ENCODE measurements at places on chromosomes 12 and 14.

- DNase-seq = peak; percentile 82
These were observed 31.8 kb upstream of the PLEKHG6 start for GRCh38 chr12:6278439-6279255.

DNA sequence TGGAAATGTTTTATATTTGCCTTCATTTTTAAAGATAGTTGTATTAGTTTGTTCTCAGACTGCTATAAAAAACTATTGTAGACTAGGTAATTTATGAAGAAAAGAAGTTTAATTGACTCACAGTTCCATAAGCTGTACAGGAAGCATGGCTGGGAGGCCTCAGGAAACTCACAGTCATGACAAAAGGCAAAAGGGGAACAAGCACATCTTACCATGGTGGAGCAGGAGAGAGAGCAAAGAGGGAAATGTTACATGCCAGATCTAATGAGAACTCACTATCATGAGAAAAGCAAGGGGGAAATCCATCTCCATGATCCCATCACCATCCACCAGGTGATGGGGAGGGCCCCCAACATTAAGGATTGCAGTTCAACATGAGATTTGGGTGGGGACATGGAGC lies 35.5 kb upstream of the UNC79 start:
- DNase-seq = no peak

DNA sequence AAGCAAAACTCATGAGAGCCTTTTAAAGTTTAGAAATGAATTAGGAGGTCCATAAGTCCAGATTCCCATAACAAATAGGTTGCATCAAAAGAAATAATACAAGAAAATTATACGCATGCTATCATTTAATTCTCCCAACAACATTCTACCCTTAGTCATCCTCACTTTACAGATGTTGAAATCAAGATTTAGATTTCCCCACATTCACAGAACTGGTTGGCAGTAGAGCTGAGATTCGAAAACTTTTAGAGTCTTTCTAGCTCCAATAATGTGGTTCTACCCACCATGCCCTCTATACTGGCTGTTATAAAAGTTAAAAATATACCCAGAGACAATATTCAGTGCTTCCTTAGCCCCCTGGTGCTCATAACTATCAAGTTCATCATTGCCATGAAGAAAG lies 56.6 kb upstream of the METAP2 start:
- DNase-seq = no peak

GRCh38 chr14:97077253-97077653 lies 280.1 kb downstream of the VRK1 start:
- no peak for DNase-seq

GRCh38 chr12:48973941-48974673 lies 2.6 kb upstream of the WNT10B start:
- DNase-seq = no peak

- DNase-seq = no peak
These were observed 40.2 kb downstream of the MYF5 start for GRCh38 chr12:80756875-80757274.

DNA sequence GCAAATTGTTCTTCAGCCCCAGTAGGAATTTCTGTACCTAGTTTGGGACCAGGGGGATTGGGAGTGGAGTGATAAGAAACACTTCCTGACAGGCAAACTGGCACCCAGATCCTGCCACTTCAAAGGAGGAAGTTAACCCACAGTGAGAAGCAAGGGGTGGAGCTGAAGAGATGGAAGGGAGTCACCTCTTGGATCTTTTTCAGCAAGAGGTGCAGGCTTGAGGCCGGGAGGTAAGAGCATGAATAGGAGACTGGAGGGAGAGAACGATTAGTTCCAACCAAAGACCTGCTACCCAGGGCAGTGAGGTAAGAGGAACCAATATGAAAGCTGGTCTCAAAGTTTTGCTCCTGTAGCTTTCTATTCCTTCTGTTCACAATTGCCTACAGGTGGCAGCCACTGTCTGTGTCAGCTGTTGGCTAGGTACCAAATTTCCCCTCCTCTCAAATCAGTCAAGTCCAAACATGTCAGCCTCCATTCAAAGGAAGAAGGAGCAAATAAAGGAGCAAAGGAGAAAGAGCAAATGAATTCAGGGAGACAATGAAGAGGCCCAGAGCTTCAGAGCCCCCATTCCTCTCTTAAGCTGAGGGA lies 14.9 kb upstream of the TAC3 start:
- DNase-seq = no peak

DNA sequence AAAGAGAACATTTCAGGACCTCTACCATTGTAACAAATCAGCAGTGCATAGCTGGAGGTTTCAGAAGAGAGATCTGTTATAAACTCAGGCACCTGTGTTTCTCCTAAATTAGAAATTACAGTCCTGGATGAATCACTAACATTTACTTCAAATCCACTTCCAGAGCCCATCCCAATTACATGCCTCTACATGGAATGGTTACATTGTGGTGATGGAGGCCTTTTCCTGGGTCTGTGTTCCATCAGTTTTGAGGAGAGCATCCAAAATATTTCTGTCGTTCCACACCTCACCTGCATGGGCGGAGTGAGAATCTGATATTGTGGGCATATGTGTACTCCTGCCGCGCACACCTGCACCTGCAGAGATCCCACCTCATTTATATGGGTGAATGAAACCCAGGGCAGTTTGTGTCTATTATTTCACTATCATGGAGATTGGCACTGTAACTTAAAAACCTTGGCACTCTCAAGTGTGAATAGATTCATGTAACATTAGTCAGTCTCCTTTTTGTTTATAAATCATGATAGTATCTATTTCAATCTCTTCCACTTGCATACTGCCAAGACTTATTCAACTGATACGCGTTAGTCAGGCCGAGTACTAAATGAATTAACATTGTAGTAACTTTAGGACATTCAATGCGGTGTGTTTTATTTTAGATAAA lies 215.1 kb upstream of the FAR2 start:
- DNase-seq = no peak

DNA sequence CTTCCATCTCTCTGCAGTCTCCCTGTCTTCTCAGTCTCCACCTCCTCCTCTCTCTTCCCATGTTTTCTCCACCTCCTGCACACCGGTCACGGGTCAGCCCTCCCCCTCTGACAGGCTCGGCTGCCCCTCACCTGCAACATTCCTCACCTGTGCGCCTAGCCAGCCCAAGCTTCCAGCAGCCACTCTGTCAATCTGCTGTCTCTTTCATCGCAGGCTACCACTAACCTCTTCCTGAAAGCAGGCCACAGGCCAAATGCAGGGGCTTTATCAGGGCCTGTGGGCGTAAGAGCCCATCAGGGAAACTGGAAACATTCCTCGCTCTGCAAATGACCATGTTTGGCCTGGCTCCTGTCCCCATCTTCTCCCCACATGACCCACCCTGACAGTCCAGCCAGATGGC lies 34.5 kb downstream of the CMKLR1 start:
- no peak for DNase-seq

- DNase-seq = no peak
These were observed 54.6 kb downstream of the SPTLC2 start for GRCh38 chr14:77561881-77562280.

DNA sequence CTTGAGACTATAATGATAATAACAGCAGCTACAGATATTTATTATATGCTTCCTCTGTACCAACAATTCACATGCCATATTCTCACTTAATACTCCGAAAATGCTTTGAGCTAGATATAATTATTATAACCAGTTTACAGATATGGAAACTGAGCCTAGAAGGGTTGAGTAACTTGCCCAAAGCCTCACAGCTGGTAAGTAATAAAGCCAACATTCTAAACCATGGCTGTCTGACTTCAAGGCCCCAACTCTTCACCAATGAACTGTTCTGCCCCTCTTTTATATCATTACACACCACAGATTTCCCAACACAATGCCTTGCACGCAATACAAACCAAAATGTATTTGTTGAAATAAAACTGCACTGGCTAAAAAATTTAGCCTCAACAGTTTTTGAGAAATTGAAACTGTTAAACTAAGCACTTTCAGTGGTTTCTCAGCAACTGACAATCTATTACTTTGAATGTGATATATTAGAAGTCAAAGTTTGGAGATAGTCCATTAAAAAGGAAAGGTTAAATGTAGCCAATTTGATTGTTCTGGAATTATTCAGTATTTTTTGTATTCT lies 222.5 kb upstream of the ARHGAP5 start:
- no peak for DNase-seq

DNA sequence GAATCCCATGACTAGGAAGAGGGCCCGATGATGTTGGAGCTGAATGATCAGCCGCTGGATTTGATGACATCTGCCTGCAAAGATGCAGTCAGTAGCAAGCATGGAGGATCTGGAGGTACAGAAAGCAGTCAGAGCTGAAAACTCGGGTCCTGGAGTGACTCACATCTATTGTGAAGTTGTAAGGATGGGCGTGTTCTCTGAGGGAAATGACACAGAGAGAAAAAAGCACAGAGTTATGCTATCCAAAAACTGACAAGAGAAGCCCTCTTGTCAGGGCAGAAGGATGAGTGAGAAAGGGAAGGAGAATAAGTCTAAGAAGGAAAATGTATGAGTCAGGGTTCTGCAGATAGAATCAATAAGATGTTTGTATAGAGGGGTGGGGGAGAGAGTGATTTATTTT lies 380.4 kb upstream of the CCDC196 start:
- no peak for DNase-seq

GRCh38 chr14:75913183-75913582 lies 68.6 kb downstream of the TGFB3 start:
- no peak for DNase-seq

DNA sequence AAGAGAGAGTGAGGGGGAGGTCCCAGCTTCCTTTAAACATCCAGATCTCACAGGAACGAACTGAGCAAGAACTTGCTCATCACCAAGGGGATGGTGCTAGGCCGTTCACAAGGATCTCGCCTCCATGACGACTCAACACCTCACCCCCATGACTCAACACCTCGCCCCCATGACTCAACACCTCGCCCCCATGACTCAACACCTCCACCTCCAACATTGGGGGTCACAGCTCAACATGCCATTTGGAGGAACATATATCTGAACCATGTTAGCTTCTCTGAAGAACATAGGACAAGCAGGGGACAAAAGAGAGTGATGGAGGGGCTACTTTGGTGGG lies 66.0 kb upstream of the LHX5 start:
- no peak for DNase-seq

DNA sequence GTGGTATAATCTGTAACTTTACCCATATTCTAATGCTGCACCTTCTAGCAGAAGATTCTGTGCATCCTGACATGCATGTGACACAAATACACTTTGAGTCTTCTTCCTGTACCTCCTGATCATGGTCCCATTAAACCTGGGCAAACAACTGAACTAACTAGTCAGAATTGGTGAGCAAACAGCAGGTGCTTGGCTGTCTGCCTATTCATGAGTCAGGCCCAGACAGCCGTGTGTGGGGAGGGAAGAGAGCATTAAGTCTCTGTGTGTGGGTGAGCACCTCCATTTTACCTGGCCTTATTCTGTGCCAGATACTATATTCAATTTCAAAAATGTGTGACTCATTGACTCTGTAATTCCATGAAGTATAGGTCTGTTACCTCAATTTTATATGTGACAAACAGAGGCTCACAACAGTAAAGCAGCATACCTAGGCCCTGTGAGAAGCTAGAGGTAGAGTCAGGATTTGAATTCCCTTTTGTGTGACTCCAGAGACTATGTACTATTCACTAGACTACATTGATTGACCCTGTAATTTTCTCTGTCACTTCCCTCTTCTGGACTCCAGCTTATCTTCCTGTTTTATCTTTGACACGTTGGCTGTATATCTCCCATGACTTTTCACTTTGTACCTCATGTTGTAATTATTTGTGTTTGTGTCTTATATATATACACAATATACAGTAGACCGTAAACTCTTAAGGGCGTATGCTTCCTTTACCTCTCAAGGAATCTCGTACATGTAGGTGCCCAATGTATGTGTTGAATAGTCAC lies 32.2 kb downstream of the SUSD6 start:
- peak; percentile 69 for DNase-seq

DNA sequence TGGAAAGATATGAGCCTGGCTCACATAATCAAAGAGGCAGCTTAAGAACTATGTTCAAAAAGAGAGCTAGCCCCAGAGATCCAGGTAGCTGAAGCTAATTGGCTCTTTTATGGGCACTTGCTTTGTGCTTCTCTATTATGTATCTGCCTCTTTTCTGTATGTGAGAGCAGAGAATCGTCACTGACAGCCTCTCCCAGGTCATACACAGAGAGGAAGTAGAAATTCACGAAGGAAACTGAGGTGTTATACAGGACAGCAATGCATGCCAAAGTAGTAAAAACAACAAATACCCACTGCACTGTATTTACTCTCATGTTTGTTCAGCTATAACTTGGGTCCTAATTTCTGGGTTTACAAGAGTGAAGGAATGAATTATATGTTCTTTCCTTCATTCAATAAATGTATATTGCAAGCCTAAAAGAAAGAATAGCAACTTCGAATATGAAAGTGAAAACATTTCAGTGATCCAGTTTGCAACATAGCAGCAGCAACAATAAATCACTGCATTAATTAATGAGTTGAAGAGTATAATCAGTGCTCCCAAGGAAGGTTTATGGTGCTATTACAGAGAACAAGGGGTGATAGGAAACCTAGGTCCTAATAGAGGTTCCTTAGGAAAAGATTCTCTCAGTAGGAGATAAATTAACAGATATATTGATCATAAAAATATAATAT lies 47.1 kb upstream of the ATXN7L3B start:
- no peak for DNase-seq

DNA sequence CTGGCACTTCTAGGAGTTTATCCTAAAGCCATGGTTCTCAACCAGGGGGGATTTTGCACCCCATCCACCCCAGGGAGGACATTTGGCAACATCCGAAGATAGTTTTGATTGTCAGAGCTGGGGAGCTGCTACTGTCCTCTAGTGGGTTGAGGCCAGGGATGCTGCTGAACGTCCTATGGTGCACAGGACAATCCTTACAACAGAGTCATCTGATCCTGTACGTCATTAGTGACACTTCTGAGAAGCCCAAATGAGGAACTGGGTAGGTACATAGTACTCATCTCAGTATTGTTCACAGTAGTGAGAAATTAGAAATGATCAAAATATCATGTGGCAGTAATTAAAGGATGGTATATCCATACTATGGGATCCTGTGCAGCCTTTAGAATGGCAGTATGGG lies 185.1 kb downstream of the CHST11 start:
- no peak for DNase-seq

DNA sequence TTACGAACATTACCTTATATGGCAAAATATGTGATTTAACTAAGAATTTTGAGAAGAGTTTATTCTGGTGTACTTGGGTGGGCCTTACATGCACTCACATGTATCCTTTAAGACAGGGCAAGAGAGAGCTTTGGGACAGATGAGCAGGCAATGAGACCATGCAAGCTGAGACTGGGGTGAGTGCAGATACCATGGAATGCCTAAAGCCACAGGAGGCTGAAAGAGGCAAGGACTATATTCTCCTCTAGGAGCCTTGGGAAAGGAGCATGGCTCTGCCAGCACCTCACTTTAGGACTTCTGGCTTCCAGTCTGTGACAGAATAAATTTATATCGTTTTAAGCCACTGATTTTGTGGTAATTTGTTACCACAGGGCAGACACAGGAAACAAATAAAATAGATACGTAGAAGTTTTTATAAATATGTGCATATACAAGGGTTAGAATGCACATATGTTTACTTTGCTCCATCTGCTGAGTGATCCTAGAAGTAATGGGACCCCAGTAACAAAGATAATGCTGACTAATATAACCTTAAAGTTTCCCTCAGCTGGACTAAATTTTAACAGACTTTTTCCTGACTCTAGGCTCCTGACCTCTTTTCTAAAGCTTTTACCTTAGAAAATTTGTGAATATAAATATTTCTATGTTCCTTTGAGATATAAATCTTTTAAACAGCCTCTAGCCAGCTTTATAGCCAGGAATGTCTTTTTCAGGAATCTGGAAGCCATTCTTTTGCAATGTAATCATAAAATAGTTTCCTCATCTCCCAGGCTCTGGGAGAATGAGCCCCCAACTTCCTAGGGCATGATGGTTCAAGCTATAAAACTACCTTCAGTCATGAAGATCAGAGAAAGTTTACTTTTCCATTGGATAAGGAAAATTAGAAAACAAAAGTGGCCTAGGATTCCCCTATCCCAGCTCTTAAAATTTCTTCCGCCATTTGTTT lies 216.8 kb downstream of the PPFIA2 start:
- DNase-seq = no peak
